ENCODE measurements at places on chromosomes 4 and X.

GRCh38 chr4:118712872-118713271, 27.7 kb downstream of the METTL14 start:
- DNase-seq: no peak

DNA sequence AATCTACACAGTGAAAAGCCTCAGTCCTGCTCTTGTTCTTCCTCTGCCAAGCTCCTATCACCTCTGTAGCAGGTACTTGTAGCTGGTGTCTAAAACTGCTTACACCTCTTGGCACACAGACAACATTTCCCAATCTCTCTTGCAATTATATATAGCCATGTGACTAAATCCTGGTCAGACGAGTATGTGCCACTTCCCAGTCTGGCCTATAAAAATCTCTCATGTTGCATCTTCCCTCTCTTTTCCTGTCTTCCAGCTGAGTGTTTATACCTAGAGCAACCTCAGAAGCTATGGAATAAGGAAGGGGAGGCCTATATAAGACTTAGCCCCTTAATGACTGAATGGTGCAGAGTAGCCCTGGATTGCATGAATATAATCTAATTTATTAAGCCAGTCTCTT, 105.8 kb downstream of the RNF150 start:
- DNase-seq: no peak

DNA sequence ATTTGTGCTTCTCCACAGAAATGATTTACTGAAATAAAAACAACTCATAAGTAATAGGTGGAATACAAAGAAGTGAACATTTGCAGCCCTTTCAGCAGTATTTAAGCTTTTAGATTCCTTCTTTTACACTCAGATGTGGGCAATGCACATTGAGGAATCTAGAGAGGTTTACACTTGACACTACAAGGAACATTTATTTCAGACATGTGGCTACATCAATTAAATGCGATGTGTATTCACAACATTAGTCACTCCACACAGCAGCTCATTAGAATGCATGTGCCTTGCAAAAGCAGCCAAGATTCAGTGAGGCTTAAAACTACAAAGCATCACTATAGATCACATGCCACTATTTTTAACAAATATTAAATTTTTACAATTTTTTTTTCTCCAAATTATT, 480.7 kb downstream of the INPP4B start:
- DNase-seq: no peak

DNA sequence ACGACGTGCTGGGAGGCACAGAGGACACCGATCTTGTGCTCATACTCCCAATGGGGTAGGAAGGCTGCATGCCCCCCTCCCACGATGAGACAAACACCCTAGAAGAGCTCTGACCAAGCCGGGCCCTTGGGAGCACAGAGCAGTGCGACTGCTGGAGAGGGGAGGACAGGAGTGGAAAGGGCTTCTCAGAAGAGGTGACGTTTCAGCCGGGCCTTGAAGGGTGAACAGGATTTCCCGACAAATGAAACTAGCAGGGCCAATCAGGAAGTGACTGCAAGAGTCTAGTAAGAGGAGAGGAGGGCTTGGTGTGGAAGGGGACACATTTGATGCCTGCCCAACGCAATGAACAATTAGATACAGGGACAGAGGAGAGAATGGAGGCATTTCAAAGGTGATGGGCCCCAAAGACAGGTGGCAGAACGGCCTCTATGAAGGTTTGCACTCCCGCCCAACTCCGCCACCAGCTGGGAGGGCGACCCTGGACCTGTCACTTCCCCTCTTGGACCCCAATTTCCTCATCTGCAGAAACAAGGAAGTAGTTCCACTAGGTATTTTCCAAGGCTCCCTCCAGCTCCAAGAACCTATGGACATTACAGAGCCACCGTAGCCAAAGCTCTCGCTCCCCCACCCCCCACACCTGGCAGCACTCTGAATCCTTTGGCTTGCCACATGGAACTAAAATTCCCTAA, 3.9 kb downstream of the HCFC1 start:
- DNase-seq: no peak

DNA sequence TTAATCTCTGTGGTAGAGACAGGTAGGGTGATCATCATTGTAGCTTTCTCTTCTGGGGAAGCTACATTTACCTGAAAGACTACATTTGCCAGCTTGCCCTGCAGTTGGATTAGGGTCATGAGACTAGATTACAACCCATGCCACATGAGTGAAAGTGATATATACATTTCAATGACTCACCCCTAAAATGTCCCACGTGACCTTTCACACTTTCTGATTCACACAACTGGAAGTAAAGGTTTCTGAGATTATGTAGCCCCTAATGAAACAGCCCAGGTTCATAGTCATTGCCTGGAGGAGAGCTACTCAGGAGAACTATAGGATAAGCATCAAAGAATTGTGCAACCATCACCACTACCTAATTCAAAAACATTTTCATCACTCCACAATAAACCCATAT, 17.8 kb downstream of the PDCL2 start:
- no peak for DNase-seq

- no peak for DNase-seq
These were observed 3.6 kb upstream of the NXT2 start for GRCh38 chrX:109533005-109533404.

Measured in H1 (cell line).